Effector memory CD4-positive, alpha-beta T cell (primary cell): ENCODE measurements at places on chromosomes 2 and 18.

DNA sequence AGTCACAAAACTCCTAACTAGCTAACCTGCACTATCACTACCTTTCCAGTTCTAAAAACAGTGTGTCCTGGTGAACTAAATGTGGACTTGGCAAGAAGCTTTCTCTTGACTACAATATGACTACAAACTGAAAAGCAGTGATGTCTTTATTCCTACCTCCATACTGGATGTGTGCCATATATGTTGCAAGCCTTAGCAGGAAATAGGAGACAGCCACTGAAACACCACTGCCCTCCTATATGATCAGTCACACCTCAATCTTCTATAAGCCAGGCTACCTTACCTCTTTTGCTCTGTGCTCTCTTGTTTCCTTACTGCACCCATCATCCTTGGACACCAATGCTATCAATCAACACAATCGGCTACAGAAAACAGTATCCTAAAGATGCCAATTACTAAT is 34.1 kb downstream of the SS18 start:
- no peak for DNase-seq

GRCh38 chr2:21346984-21347383 is 223.2 kb downstream of the TDRD15 start:
- no peak for DNase-seq

- DNase-seq: no peak
Measured at GRCh38 chr18:3948958-3949357, 499.0 kb downstream of the TGIF1 start.

- DNase-seq: no peak
Measured at GRCh38 chr2:18001671-18002070, 123.2 kb downstream of the KCNS3 start.

GRCh38 chr2:184162426-184162825 is 435.9 kb upstream of the ZNF804A start:
- no peak for DNase-seq

DNA sequence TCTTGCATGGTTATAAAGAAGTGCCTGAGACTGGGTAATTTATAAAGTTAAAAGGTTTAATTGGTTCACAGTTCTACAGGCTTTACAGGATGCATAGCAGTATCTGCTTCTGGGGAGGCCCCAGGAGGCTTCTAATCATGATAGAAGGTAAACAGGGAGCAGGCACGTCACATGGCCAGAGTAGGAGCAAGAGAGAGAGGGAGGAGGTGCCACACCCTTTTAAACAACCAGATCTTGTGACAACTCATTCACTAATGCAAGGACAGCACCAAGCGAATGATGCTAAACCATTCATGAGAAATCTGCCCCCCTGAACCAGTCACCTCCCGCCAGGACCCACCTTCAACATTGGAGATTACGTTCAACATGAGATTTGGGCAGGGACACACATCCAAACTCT is 141.1 kb downstream of the EN1 start:
- no peak for DNase-seq

- no peak for DNase-seq
Measured at GRCh38 chr2:71125506-71126294, 4.3 kb downstream of the MCEE start.

- no peak for DNase-seq
Measured at GRCh38 chr2:120237491-120237902, 14.3 kb upstream of the TMEM185B start.

DNA sequence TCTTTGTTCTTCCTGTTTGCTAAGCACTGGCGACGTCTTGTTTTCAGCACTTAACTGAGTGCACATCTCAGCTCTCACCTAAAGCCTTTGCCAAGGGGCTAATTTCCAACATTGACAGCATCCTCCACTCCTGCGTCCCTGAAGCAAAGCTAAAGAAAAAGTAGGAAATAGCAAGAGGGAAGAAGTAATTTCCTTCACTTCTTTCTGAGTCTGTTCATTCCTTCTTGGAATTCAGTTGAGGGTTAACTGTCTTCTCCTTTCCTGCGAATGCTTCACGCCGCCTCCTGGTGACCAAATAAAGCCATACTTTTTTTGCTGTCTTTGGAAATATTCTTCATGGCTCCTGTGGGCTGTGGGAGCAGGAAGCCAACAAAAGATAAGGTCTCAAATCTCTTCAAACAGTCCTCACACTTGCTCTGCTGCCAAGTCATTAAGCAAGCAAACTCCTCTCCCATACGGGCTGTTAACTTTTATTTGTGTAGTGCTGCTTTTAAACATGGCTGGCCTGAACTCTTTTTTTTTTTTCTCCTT is 100.9 kb downstream of the DPP10 start:
- DNase-seq: no peak

GRCh38 chr2:132871831-132872230 is 201.8 kb upstream of the LYPD1 start:
- DNase-seq: no peak

- DNase-seq: no peak
Measured at GRCh38 chr2:124875627-124876244, 850.6 kb downstream of the CNTNAP5 start.

GRCh38 chr2:33644215-33644614 is 45.1 kb upstream of the FAM98A start:
- DNase-seq: no peak

DNA sequence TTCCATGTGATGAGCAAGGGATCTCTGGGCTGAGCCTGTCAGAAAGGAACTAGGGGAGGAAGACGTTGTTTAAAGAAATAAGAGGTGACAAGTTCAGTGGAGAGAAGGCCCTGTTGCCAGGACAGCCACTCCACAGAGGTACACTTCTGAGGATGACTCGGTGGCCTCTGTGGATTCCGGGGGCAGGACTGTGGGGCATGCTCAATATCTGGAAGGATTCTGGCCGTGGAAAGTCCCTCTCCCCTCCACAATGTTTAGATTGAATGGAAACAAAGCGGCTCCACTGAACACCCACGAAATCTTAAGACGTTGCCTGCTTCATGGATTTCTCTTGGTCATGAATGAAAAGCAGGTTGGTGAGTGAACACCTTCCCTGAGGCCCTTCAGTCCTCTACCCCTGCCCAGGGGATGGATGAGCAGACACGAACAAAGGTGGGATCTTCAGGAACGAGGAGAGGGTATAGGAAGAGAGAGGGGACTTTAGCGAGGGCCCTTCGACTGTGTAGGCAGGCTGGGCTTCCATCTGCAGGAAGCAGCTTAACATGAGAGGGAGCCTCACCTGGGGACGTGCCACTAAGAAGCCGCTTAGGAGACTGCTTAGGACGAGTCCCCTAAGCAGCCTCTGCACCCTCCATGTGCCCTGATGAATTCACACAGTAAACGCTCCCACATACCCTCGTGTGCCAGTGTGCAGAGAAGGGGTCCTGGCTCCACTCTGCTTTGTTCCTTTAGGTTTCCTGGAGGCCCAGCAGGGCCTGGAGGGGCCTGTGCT is 1.9 kb downstream of the NTSR2 start:
- no peak for DNase-seq

- no peak for DNase-seq
Measured at GRCh38 chr2:151973901-151974199, 125.0 kb downstream of the CACNB4 start.

GRCh38 chr2:223052548-223053483 is 826 bp downstream of the KCNE4 start:
- no peak for DNase-seq

DNA sequence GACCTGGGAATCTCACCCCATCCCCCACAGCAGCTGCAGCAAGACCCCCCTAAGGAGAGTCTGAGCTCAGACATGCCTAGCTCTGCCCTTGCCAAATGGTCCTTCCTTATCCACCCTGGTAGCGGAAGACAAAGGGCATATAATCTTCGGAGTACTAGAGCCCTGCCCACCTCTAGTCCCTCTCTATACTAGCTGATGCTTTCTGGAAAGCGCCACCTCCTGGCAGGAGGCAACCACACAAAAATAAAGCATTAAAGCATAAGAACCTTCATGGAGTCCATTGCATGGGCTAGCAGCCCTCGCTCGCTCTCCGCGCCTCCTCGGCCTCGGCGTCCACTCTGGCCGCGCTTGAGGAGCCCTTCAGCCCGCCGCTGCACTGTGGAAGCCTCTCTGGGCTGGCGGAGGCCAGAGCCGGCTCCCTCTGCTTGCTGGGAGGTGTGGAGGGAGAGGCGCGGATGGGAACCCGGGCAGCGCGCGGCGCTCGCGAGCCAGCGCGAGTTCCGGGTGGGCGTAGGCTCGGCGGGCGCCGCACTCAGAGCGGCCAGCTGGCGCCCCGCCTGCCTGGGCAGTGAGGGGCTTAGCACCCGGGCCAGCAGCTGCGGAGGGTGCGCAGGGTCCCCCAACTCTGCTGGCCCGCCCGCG is 941.2 kb downstream of the SUCLG1 start:
- DNase-seq: no peak

DNA sequence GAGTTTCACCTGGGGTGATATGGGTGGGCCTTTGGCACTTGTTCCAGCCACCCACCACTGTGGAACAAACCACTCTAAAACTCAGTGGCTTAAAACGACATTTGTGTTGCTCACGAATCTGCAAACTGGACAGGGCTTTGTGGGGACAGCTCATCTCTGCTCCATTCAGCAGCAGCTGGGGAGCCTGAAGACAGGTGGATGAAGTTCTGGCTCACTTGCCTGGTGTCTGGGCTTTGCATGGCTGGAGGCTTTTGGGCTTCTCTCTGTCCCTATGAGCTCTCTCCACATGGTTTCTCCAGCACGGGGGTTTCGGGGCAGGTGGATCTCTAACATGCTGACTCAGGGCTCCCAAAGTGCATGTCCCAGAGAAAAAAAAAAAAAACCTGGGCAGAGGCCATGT is 93.0 kb upstream of the GLI2 start:
- DNase-seq: no peak

- no peak for DNase-seq
Measured at GRCh38 chr2:128686881-128687555, 368.4 kb upstream of the HS6ST1 start.

DNA sequence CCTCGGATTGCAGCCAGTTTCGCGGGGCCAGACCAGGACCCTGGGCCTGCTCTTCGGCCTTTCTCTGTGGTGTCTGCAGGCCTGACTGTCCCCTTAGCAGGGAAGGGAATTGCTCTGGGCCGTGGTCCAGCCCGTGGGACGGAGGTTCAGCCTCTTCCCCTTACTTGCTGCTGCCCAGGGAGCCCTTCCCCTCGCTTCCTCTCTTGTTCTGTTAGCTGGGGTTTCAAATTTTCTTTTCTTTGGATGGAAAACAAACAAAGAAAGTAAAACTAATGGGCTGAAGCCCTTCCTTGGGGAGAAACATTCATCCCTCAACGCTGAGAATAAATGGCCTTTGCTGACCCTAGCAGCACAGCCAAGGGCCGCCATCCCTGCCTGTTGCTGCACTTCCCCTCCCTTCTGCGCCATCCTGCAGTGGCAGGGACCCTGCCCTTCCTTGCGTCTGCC is 52.4 kb downstream of the ASAP2 start:
- DNase-seq: no peak

GRCh38 chr2:185507719-185508118 is 230.9 kb upstream of the FSIP2 start:
- no peak for DNase-seq

DNA sequence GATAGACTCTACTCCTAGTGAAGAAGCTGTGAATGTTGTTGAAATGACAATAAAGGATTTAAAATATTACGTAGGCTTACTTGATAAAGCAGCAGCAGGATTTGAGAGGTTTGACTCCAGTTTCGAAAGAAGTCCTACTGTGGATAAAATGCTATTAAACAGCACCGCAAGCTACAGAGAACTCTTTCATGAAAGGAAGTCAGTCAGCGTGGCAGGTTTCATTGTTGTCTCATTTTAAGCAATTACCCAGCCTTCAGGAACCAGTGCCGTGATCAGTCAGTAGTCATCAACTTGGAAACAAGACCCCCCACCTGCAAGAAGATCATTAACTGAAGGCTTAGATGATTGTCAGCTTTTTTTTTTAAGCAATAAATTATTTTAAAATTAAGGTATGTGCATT is 14.0 kb downstream of the USP14 start:
- DNase-seq: no peak

- DNase-seq: no peak
Measured at GRCh38 chr2:47179388-47179787, 24.3 kb upstream of the STPG4 start.

DNA sequence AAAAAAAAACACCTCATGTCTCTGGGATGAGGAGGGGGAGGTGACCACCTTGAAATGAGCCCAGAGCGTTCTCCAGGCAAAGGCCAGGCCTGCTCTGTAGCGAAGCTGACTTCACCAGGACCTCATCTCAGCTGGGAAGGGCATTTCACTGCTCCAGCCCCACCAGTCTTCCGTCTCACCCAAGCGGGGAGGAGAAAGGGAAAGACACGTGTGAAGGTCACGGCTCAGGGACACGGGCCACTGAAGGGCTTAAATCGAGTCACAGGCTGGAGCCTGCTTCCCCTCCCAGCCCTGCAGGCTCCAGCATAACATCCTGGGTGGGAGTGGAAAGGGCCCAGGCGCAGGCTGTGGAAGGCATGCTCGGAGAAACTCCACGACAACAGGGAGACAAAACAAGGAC is 18.1 kb downstream of the THAP4 start:
- no peak for DNase-seq

- no peak for DNase-seq
Measured at GRCh38 chr2:134408791-134409190, 154.9 kb downstream of the MGAT5 start.

DNA sequence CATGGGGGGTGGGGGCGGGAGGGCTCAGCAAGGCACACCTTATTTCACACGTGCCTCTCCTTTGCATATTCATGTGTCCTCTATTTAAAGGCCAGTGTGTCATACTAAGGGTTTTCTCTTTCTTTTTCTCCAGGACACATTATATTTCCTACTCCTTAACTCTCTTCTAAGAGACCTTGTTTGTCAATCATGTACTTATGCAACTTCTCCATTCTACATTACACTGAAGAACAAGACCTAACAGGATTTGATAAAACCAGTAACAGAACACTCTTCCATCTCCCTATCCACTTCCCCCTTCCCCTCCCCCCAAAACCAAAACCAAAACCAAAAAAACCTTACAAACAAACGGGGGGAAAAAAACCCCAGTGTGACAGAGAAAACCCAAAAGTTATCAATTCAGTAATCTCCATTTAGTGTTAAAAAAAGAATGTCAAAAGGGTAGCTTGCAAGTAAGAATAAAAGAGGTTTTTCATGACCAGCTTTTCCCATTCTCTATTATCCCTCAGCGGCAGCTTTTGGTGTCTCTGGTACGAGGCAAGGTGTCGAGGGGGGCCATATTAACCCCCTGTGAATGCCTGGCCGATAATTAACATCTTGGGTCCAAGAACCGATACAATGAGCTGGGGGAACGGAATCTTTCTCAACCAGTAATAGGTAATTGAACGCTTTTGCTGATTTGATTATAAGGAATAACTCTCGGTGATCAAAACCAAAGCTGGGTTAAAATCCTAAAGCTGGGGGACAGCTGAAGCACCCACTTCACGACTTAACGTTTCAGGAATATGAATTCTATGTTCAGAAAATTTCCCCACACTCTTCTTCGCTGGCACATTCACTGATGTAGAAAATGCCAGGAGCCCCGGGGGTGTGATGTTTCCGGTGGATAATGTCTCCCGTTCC is 191.0 kb upstream of the TCF4 start:
- no peak for DNase-seq

- DNase-seq: no peak
Measured at GRCh38 chr2:160207804-160208654, 8.0 kb upstream of the ITGB6 start.

GRCh38 chr2:105139556-105140239 is 101.8 kb downstream of the MRPS9 start:
- DNase-seq: no peak
